ENCODE measurements at places on chromosomes 16 and 17.

- ATAC-seq, result no peak
Observed at GRCh38 chr17:73586275-73586832, 57.9 kb downstream of the SDK2 start.

DNA sequence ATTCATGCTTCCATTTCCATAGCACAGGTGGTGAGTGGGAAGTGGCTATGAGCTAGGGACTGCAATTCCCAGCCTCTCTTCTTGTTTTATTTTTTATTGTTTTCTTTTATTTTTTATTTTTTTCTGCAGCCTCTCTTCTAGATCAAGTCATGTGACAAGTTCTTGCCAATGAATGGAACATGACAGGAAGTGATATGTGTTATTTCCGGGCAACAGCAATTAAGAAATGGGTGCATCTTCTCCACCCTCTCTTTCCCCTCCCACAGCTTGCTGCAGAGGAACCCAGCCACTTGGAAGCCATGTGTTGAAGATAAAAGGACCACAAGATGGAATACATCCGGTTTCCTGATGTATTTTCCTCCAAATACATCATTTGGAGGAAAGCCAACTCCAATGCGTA is 23.6 kb downstream of the IRX5 start:
- no peak for ATAC-seq

DNA sequence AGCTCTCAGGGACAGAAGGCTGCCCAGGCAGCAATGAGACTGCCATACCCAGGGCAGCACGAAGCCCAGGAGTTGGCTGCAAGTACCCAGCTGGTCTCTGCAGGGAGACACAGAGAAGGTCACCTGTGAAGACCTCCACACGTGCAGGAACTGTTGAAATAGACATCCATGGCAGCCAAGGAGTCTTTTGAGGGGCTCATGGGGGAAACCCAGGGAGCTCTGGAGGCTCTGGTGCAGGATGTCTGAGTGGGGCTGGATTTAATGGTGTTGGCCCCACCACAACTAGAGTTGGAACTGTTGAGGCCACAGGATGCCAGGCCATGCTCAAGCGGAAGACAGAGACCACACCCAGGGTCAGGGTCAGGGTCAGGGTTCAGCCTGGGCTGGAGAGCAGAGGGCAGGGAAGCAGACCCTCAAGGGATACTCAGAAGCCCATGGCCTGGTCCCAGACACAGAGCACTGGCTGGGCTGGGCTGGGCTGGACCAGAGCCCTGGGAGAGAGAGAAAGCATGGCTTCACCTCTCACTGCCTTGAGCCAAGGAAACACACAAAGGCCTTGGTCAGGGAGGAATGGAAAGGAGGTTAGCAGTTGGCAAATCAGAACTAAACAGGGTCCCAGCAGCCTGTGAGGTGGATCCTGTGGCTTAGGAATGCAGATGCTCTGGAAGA is 21.4 kb downstream of the PITPNM3 start:
- ATAC-seq, result no peak

GRCh38 chr17:48571826-48572417 is 6.2 kb downstream of the HOXB4 start:
- no peak for ATAC-seq

DNA sequence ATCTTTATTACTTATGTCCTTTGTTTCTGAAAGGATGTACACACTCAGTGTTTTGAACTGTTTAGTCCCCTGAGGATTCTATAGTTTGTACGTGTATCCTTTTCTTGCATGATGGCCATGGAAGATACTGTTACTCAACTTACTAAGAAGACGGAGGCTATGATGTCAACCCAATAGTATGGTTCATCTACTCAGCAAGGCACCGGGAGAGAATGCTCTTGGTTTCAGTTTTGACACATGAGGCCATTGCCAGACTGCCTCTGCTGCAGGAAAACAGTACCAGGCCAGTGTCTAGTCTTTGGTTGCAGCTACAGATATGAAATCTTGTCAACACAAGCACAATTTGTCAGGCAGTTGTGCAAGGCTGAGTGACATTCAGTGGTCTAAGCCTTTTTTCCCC is 134.5 kb downstream of the MRTFB start:
- ATAC-seq, result no peak

- ATAC-seq, result no peak
Observed at GRCh38 chr16:55834049-55834448, 1.2 kb upstream of the CES1 start.

DNA sequence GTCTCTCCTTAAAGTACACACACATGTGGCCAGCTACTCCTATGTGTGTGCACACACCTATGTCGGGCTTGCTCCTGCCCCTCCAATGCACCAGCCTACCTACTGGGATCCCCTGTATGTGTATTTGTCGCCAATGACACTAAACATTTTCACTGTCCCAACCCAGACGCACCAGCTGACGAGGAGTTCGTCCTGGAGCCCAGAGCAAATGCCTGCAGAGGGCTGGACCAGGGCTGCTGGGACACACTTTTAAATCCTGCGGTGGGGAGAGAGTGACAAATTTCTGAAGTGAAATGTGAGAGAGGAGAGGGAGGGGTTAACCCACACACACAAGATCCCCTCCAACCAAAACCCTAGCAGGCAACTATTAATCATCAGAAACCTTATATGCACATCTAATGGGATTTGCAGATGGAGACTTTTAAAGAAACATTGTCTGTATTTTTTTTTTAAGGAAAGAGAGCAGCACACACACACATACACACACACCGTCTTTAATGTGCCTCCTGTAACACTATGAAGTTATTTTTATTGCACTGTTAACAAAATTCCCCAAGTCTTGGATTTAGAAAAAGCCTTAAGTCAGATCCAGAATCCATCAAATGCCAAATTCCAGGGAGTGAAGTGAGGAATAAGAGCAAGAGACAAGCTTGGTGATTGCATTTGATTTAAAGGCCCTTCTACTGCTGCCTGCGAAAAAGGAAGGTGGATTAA is at the start of gene MEOX1:
TSS of gene MEOX1 (minus strand) at position 224 of the 714 bp plus-strand sequence. CDS start 388 bp downstream, outside the sequence.
- ATAC-seq, result peak; percentile 40

DNA sequence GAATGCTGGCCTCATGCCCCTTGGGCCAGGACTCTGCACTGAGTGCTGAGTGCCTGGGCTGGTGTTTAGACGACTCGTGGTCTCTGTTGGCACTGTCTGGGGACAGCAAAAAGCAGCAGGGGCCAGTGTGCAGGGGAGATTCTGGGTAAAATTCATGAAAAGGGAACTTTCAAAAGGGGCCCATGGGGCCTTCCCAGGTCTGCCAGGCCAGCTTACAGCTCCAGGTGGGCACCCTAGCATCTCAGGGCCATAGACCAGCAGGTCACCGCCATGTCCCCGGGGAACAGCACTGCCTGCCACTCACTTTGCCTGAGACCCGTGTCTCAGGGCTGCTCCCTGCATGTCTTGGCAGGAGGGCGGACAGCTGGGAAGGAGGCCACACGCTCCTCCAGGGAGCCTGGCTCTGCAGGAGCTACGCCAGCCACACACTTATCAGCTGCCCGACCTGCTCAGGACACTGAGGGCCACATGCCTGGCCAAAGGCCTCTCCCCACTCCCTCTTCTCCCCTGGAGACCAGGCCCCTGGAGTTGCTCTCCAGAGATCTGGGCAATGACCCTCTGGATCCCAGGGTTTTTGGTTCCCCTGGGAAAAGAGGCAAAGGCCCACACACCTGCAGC is 8.8 kb upstream of the FASN start:
- ATAC-seq, result peak; percentile 5

DNA sequence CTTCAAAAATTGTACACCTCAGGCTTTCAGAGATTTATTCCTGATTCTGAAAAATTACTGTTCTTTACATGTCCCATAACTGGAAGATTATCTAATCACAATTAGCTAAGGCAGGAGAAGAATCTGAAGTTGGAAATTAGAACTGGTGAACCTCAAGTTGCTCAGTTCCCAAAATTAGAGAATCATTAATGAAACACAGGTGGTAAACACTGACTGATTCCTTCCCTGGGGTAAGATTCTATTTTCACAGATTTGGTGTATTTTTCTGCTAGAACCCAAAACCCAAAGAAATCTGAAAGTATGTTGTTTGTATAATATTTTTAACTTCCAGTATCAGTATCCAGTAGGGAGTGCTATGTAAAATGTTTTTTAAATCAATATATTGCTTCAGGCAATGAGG is 25.7 kb downstream of the PHKB start:
- ATAC-seq, result no peak

DNA sequence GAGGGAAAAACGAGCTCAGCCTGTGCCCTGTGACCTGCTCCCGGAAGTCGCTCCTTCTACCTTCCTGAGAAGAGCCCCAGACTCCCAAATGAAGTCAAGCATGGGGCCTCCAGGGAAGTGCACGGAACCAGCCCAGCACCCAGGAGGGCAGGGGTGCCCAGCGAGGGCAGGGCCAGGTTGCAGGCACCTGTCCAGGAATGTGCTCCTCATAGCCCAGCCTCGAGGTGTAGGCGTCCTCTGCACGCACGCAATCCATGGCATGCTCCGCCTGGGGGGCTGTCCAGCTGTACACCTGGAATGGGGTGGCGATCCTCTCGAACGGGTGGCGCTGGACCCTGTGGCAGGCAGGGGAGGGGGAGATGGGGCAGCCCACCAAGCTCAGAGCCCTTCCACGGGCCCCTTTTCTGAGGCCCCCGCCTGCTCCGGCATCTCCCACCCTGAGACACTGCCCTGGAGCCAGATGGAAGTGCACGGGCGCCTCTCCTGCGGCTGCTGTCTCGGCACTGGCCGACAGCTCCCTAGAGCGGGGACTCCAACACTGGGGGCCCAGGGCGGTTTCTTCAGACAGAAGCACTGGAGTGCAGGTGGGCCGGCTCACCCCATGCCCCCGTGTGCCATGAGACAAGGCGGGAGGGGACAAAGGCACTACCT is 10.9 kb downstream of the CLUH start:
- no peak for ATAC-seq

DNA sequence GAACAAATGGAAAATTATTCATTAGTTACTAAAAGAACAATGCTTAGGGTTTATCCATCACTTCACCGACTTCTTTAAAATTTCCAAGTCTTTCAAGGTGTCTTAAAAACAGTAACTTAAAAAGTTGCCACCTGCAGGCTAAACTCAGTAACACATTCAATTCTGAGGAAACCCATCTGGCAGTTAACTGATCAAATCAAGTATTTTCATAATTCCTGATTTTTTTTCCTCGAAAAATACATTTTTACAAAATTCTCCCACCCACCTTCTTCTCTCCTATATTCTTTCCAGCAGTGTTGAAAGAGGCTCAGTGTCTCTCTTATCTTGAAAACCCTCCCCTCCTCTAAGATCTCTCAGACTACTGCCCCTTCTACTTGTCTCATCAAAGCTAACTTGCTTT is 29.9 kb downstream of the PARN start:
- ATAC-seq, result no peak

DNA sequence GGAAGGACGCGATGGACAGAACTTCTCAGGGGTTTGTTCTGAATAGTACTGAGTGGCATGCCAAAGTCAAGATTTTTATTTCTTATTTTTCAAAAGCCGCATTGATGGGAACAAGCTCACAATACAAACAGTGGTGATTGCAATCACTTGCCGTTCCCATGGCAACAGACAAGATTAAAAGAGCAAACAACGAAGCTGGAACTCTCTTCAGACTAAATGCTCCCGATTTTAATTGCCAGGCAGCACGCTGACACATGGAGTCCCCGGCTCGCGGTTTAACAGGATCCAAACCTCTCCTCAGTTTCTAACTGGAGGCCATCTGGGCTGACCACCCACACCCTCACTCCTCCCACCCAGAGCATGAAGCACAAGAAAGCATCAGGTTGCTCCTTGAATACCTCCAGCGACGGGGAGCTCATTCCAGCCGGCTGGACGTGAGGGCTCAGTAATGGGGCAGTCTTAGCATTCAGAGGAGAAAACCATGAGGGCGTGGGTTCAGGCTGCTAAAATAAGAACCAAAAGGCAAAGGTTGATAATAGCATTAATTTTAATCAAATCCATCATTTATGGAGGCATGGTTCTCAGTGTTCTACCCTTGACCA is 41.5 kb downstream of the AIPL1 start:
- no peak for ATAC-seq

GRCh38 chr17:77749989-77750388 is 208.5 kb upstream of the TNRC6C start:
- ATAC-seq, result no peak

- ATAC-seq, result no peak
Observed at GRCh38 chr17:44887971-44888954, 11.0 kb downstream of the EFTUD2 start.

- ATAC-seq, result peak; percentile 47
Observed at GRCh38 chr17:38730526-38731379, 612 bp downstream of the CISD3 start.

- ATAC-seq, result peak; percentile 83
Observed at GRCh38 chr17:614653-615546, 99.7 kb downstream of the VPS53 start.

- peak; percentile 8 for ATAC-seq
Observed at GRCh38 chr17:8003594-8004181, 1.3 kb downstream of the GUCY2D start.

- no peak for ATAC-seq
Observed at GRCh38 chr16:86227041-86227440, 283.3 kb upstream of the FOXF1 start.

GRCh38 chr16:52558448-52558847 is 11.5 kb upstream of the TOX3 start:
- no peak for ATAC-seq

- ATAC-seq, result no peak
Observed at GRCh38 chr17:39564211-39564848, 43.4 kb downstream of the NEUROD2 start.

GRCh38 chr17:76141212-76142038 is at the start of gene FOXJ1:
Gene FOXJ1 (minus strand): TSS chr17:76141245. CDS start chr17:76140395, 850 bp downstream.
- ATAC-seq, result peak; percentile 83

- no peak for ATAC-seq
Observed at GRCh38 chr17:74280093-74280513, 6.1 kb downstream of the DNAI2 start.

- no peak for ATAC-seq
Observed at GRCh38 chr17:9401434-9401833, 174.2 kb downstream of the STX8 start.

DNA sequence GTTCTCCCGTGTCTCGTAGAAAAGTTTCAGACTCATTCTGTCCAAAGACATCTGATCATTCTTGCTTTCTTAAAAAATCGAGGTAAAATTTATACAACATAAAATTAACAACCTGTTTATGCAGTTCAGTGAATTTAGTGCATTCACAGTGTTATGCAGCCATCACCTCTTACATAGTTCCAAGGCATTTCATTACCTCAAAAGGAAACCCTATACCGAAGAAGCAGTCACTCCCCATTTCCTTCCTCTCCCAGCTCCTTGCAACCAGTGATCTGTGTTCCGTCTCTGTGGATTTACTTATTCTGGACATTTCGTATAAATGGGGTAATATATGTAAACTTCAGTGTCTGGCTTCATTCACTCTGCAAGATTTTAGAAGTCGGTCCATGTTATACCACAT is 103.5 kb upstream of the HS3ST3A1 start:
- no peak for ATAC-seq

GRCh38 chr16:85557083-85557970 is 55.8 kb upstream of the GSE1 start:
- peak; percentile 32 for ATAC-seq

GRCh38 chr16:64133366-64133765 is 988.5 kb downstream of the CDH11 start:
- ATAC-seq, result no peak

- no peak for ATAC-seq
Observed at GRCh38 chr17:79424471-79425185, 186.2 kb downstream of the RBFOX3 start.

GRCh38 chr17:46745376-46745775 is 73.1 kb downstream of the WNT3 start:
- ATAC-seq, result no peak

DNA sequence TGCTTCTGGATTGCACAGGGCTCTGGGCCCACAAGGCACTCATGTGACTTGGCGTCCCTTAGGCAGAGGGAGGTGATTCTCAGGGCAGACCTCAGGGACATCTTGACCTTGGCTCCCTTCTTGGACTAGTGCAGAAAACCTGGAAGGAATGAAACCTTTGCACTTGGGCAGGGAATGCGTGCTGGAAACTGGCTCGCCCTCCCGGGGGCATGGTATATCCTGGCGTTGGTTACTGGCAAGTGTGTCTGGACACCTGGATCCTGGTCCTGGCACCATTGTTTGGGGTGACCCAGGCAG is 63.5 kb upstream of the LGALS9 start:
- no peak for ATAC-seq

All from esophagus mucosa (tissue), 1 donor.